Mucosa of gallbladder (tissue), 1 donor: ENCODE measurements at places on chromosomes 1 and 21. TPM values are rescaled to one million over a fixed set of nuclear protein-coding genes. Genes with fewer than 3 reads are reported as not detected.
A peak's percentile ranks its signal among the peaks of the same experiment; 100 is the strongest.

USH2A gene
- 0.03 TPM for total RNA-seq

SPRR4 gene
- total RNA-seq = not detected

FAM43B gene
- total RNA-seq = 0.52 TPM

GRCh38 chr1:16418823-16419425 lies 18.3 kb downstream of the SPATA21 start:
- DNase-seq = no peak

CRNN gene
- not detected for total RNA-seq

GRCh38 chr21:45365608-45366241 lies 39.2 kb upstream of the COL18A1 start:
- no peak for DNase-seq

LRRC71 gene
- 0.23 TPM for total RNA-seq

DNA sequence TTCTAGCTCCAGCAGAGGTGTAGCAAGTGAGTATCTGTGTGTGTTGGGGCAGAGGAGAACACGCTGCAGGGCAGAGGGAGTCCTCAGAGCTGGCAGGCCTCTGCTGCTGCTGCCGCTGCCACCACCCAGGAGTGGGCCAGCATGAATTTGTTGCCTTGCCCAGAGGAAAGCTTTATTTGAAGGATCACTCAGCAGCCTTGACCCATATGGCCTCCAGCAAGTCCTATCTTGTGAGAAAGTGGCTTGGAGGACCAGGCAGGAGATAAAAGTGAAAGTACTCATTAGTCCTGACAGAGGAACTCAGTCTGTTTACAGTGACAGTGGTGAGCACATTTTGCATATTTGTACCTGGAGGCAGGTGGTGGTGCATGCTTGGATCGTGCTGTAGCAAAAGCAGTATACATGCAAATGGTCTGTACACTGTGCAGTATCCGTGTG lies 3.1 kb downstream of the TRAF5 start:
- no peak for DNase-seq

DNA sequence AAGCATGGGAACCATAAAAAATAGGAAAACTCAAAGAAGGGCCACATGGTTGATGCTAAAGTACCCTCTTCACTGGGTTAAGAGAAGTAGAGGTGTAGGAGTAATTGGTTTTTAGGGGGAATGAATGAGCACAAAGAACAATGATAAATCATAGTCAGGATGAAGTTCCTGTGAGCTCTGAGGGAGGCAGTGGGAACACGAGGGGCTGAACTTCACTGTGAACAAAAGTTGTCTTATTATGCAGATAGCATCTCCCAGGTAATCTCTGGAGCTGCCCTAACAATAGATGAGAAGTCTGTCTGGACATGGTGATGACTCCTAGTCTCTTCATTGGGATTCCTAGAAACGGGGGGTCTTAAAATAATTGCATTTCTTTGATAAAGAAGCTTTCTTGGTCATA lies 127.9 kb downstream of the DNM3 start:
- no peak for DNase-seq

- peak; percentile 45 for DNase-seq
Measured at GRCh38 chr1:11736746-11737639, 1.1 kb downstream of the AGTRAP start.

DNA sequence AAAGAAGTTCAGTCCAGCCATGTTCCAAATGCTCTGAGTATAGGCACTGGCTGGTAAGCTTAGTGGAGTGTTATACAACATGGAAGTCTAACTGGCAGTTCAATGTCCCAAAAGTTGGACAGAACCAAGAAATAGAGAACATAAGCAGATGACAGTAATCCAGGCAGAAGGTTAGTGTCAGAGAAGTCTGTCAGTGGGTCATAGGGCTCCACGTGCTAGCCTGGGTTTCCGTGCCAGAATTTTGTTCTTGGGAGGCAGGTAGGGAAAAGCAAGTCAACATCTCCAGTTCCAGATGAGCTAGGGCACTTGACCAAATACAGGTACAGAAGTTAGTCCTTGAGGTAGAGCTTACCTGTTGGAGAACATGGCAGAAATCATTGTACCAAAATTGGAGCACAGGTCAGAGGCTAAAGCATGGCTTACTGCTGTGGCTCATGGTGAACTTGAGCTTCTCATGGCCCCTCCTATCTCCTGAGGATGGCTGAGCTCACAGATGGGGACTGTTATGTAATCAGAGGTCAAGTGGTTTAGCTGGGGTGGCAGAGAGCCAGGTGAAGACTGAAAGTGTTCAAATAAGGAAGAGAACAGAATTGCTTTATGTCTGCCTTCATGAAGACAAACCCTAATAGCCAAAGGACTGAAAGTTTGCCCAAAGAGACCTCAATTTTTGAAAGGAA lies 170.8 kb downstream of the NFIA start:
- DNase-seq = peak; percentile 91
